GM12892 (cell line): ENCODE measurements at places on chromosomes 16 and 17.
A peak's percentile ranks its signal among the peaks of the same experiment; 100 is the strongest.

GRCh38 chr17:44780845-44781480, 22.2 kb downstream of the ADAM11 start:
- DNase-seq, result no peak

GRCh38 chr16:67177743-67178699, 5.7 kb downstream of the MATCAP1 start:
- DNase-seq, result peak; percentile 69

GRCh38 chr16:3696425-3697218, 20.7 kb downstream of the TRAP1 start:
- no peak for DNase-seq

DNA sequence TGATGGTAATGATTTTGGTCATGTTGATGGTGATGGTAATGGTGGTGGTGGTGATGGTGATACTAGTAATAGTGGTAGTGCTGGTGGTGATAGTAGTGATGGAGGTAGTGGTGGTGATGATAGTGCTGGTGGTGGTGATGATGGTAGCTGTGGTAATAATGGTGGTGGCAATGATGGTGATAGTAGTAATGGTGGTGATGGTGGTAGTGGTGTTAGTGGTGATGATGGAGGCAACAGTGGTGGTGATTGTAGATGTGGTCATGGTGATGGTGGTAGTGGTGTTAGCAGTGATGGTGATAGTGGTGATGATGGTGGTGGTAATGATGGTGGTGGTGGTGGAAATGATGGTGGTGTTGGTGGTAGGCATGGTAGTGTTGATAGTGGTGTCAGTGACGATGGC, 127.0 kb upstream of the RPL38 start:
- no peak for DNase-seq

- DNase-seq, result no peak
Measured at GRCh38 chr17:1475321-1475854, 17.1 kb downstream of the MYO1C start.

DNA sequence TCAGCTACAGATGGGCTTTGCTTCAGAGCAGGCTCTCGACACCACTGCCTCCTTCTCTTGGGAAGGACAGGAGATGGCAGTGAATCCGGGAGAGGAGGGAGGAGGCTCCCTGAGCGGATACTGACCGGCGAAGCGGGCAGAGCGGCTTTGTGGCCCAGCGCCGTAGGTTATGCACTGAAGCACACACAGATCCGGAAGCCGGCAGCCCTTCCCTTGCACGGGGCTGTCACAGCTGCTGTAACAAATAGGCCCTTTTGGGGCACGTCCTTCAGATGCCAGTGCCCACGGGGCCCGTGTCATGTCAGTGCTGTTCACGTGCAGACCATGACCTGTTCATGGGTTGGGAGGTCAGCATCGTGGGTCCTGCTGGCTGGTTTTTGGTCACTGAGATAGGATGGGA, 144.7 kb upstream of the CHMP6 start:
- no peak for DNase-seq

- peak; percentile 20 for DNase-seq
Measured at GRCh38 chr17:59620518-59621259, 994 bp downstream of the CLTC start.
